ENCODE measurements at places on chromosomes 7 and 10.

- no peak for DNase-seq
Measured at GRCh38 chr10:116278846-116279245, 5.8 kb upstream of the GFRA1 start.

DNA sequence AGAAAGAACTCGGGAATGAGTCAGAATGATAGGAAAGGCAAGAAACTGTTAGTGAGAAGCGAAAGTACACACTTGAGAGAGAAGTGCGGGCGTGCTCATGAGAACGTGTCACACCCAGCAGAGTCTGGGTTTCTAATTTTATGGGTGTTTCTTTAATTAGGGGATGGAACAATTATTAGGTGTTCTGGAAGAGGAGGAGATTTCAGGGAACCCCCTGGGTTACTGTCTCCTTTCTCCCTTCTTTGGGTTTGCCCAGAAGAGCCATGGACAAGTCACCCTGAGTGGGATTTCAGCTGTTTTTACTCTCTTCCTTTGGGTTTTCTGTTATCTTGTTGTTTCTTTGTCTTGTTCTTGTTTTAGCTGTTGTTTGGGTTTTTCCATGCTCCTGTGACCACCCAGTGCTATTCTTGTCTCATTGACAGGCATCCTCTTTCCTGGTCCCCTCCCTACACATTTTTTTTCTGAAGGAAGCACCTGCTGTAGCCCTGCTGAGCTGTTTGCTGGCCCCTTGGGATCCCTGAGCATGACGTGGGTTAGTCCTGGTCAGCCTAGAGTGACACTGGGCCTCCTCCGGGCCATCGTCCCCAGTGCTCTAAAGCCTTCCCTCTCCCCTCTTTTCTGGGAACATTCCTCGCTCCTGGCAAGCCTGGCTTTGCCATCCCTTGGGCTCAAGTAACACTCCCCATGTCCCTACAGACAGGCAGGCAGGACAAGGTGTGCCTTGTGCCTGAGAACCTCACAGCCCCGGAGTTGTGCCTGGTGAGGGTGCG, 3.5 kb downstream of the SH2D4B start:
- DNase-seq, result no peak

DNA sequence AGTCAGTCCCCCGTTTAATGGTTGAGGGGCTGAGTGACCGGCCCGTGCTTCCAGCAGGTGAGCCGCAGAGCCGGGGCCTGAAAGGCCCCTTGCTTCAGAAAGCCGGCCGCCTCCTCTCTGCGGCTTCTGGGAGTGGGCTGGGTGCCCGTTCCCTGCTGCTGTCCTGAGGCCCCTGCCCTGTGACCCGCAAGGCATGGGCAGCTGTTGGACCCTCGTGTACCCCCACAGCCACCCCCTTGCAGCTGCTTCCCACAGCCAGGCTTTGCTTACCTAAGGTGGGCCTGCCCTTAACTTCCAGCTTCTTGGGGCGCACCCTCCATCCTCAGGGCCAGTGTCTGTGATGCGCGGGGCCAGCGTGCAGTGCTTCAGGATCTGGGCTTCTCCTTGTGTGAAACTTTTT, 26.6 kb downstream of the PFKFB3 start:
- DNase-seq, result no peak

- no peak for DNase-seq
Measured at GRCh38 chr7:25087855-25088254, 37.2 kb downstream of the CYCS start.
